ENCODE measurements at places on chromosomes 7 and 10.

GRCh38 chr10:123391275-123392028 lies 237.2 kb downstream of the BUB3 start:
- no peak for DNase-seq

- DNase-seq = no peak
Measured at GRCh38 chr7:66739953-66740301, 606 bp upstream of the RABGEF1 start.

DNA sequence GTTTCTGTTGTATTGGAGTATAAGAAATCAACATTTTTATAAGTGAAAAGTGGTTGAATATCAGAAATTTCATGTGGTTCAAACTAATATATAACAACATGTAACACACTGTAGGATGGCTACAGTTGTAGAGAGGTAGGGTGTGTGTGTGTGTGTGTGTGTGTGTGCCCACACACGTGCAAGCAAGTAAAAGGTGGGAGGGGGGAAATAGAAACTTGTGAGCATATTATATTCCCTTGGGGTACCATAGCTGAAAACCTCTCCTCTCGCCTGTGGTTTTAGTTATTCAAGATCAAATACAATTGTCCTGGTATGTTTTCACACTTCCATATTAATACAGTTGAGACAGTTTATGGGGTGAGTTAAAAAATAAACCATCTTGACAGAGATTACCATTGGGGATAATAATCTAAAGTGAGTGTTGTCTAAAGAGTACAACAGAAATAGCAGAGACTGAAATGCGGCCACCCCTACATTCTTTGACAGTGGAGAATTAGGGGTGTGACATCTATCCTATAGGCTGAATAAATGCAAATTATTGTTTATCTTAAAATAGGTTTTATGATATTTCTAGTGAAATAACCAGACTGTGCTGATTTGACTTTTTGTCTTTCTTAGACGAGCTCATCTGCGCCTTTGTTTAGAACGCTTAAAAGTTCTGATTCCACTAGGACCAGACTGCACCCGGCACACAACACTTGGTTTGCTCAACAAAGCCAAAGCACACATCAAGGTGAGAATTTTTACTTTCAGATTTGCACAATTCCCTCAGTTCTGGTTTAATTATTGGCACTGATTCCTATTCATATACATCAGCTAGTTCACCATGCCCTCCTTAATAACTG lies 25.9 kb downstream of the SMNDC1 start:
- DNase-seq = no peak

- DNase-seq = no peak
Measured at GRCh38 chr10:30639946-30640786, 10.6 kb upstream of the LYZL2 start.

DNA sequence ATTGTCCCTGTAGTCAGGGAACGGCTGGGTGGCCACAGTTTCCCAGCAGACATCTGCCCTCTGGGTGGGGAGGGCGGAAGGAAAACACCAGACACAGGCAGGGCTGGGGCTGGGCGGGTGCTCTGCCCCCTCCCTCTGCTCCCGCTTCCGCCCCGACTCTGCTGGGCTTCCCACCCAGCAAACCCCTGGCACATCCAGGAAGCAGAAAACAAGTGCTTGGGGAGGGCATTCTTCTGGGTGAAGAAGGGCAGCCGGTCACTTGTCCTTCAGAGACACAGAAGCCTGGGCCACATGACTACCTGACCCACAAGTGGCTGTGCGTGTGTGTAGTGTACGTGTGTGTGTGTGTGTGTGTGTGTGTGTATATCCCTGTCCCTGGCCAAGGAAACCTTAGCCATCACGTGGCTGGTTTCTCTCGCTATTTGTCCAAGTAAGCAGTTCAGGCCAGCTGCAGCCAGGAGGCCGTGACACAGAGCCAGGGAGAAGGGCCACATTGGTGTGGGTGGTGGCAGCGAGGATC lies 77.9 kb downstream of the ZMIZ1 start:
- DNase-seq = peak; percentile 80

DNA sequence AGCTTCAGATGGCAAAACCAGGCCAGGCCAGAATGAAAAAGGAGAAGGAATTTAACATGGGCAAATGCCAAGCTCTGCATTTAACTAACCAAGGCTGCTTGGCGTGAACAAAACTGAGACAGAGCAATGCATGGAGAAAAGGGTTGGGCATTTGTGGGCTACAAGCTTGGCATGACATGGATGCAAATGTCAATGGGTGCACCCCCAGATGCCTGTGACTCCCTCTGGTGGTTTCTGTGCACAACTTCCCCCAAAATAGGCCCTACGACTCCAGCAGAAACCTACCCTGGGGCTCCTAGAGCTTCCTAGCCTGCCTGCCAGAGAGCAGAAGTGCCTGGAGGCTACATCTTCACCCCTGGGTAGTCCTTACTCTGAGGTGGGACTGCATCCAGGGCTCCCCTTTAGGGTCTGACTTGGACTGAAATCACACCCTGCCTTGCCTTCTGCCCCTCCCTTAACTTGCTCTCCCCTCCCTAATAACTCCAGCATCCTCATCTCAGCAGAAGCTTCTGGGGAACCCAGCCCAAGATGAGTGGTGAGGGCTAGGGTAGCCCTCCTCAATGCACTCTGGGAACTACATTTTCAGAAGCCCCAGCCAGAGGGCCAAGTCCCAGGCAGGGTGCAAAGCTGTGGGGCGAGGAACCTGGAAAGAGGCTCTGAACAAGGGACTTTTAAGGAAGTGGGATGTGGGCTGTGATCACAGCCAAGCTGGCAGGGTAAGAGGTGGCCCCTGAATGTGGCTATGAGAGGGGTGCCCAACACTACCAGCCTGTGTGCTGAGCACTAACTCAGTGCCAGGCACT lies 11.3 kb downstream of the GPRIN2 start:
- DNase-seq = peak; percentile 19

DNA sequence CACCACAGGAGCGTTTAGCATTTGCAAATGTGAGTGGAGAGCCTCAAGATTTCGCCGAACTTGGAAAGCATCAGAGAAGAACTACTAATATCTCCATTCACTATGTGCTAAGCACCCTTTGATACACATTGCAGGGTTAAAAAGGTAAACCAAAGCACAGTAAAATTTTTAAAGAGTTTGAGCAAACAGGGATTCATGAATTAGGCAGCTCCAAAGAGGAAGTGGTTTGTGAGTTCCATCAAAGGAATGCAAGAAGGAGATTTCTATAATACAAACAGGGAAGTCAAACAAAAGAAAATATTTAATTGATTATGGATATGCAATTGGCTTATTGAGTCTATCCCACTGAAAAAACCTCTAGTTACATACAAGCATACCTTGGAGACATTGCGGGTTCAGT lies 81.1 kb upstream of the TMEM72 start:
- no peak for DNase-seq

GRCh38 chr10:26451903-26452302 lies 13.8 kb downstream of the APBB1IP start:
- no peak for DNase-seq

GRCh38 chr7:96308253-96308949 lies 13.5 kb downstream of the SLC25A13 start:
- DNase-seq = no peak

DNA sequence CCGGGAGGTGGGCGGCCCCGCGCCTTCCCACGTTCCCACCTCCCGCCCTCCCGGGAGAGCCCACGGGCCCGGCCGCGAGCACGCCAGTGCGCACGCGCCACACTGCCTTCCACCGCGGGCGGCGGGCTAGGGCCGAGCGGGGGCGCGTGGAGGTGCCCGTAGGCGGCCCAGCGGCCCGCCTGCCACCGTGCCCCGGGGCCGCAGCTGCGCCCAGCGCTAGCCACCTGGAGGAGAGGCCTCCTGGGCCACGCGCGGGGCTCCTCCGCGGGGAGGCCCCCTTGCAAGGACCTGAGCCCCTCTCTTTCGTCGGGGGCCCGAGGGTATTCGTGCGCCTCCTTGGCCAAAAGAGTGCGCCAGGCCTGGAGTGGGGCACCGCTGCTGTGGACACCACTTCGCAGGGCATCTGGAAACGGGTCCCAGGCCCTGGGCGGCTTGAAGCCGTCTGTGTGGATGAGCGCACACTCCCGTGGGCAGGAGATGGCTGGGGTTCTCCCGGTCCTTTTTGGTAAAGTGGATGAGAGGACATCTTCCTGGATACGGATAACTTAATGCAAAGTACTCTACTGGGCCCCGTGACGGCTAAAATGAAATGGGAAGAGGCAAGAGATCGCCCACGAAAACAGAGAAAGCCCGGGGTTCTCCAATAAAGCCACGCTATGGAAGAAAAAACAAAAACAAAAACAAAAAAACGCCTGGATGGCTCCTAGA lies 9.0 kb upstream of the EBF3 start:
- peak; percentile 39 for DNase-seq

Measured in left ventricle myocardium superior (tissue), 1 donor.